Ascending aorta (tissue), 2 donors: ENCODE measurements at places on chromosomes 2 and 18. TPM values are rescaled to one million over a fixed set of nuclear protein-coding genes. Genes with fewer than 3 reads are reported as not detected.
A peak's percentile ranks its signal among the peaks of the same experiment; 100 is the strongest.

The SPEG gene
- 390 TPM for total RNA-seq

The STAT4 gene
- 0.85 TPM for total RNA-seq

The ITGB6 gene
- total RNA-seq, result not detected

The SERTAD2 gene
- 8.7 TPM for total RNA-seq

The CDH20 gene
- not detected for total RNA-seq

The MBOAT2 gene
- total RNA-seq, result 8.0 TPM

The RGPD4 gene
- not detected for total RNA-seq

The TCF23 gene
- not detected for total RNA-seq

The OTOS gene
- not detected for total RNA-seq

The ALPP gene
- total RNA-seq, result not detected

The DYNAP gene
- not detected for total RNA-seq

The INO80C gene
- 11.2 TPM for total RNA-seq

The CCBE1 gene
- total RNA-seq, result 0.32 TPM

The AQP4 gene
- not detected for total RNA-seq

The PARD3B gene
- total RNA-seq, result 9.5 TPM

GRCh38 chr2:164760179-164760578 is 81.4 kb downstream of the COBLL1 start:
- DNase-seq, result no peak

- no peak for DNase-seq
Measured at GRCh38 chr2:100416397-100416934, 1.0 kb downstream of the CHST10 start.

DNA sequence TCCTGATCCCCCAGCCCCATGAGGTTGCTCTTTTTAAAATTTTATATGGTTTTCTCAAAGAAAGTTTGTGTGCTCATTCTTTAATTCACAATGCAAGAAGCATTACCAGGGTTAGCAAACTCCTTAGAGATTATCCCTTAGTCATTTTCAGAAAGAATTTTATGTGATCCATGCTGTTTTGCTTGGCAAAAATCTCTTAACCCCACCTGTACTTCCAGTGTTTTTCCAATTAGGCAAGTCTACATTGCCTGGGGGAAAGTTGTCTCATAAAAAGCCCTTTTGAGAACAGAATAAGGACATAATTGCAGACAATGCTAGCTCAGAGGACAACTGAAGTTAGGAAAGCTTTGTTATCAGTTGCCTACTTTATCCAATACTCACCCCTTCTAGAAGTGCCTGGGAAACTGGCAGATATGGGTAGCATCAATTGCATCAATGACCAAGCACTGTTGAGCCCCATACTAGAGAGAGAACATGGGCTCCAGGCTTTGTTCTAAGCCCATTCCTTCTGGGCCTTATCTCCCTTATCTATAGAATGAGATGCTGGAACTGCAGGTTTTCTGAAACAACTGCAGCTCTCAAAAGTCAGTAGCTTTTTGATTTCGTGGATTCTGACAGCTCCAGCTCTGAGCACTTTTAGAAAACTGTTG is 265.9 kb upstream of the SPHKAP start:
- DNase-seq, result no peak

DNA sequence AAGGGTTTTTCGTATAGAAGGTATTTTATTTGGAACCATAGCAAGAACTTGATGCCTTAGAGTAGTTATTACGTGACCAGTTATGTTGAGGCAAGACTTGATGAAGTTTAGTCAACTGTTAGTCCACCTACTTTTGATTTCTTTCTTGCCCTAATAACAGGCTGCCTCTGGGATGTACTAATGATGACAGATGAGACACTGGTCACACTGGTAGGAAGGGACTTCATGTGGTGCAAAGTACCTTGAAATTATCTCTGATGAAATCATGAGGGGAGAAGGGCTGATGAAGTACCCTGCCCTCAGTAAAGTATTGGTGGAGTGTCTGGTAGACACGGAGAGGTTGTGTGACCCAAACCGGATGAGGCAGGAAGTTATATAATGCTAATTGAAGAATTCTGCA is 5.4 kb downstream of the DIS3L2 start:
- no peak for DNase-seq

DNA sequence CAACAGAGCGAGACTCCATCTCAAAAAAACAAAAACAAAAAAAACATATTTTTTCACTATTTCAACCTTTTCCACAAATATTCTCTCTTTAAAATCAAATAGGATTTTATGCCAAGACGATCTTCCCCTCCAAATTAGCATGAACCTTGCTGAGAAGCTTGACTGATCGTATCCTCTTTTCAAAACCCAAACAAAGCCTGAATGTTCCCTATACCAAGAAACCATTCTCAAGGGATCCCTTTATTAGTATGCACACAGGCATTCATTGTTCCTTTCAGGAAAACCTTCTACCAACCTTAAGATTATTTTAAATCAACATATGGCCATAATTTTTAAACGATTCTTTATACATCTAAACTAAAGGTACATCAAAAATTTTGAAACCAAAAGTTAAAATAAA is 6.3 kb downstream of the SPIRE1 start:
- no peak for DNase-seq

GRCh38 chr2:52934323-52934898 is 833.2 kb upstream of the CHAC2 start:
- no peak for DNase-seq

GRCh38 chr2:223865907-223866508 is 28.6 kb upstream of the AP1S3 start:
- no peak for DNase-seq

DNA sequence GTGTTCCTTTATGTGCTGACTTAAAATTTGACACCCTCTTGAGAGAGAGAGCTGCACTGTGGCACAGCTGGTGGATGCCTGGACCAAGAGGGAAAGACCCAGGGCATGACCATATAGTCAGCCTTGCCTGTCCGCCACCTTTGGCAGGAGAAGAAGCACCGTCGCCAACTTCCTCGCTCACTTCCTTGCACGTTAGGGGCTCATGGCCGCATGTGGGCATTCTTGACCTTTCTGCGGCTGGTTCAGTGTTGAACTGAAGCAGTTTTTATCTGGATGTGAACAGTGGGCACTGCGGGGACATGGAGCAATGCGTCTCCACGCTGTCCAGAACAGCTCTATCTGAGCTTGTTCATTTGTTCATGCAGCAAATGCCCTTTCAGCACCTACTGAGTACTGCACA is 66.9 kb downstream of the TRAPPC12 start:
- no peak for DNase-seq

DNA sequence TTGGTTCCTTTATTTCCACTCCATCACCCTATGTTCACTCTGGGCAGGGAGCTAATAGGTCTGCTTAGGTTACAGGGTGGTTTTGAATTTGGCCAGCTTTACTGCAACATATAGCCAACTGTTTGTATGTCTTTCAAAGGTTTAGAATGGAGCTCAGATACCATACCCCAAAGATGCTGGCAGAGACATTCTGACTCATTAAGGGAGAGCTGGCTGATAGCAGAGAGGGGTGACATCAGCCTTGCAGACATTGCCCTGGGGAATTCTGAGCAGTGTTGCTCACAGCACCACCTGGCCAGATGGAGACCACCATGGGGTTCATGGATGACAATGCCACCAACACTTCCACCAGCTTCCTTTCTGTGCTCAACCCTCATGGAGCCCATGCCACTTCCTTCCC is 2.1 kb downstream of the PROKR1 start:
- DNase-seq, result no peak

DNA sequence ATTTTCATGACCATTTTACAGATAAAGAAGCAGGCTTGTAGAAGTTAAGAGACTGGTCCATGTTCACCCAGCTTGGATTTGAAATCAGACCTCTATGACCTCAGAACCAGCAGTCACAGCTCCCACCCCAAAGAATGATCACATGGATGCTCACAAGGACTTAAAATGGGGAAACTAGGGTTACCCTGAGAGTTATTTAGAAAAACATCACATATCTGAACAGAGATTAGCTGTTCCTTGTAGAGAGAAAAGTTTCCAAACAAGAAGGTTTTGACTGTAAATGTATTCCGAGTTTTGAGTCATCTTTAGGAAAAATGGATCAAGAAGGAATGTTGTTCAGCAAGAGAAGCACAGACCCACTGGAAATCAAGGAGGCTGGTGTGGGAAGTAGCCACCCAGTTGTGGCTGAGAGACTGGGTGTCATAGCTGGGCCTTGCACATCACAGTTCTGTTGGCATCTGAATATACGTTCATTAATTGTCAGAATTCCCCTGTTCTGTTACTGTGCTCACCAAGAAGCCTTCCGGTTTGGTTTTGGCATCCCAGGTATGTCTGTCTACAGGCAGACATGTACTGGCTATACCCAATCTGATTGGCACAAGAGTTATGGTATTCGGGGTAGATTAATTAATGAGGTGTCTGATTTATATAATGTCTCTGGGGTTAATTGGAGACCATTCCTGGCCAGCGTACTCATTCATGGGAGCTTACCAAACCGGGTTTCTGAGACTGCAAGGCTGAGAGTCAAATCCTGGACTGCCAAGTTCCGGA is 371.8 kb upstream of the SLC14A2 start:
- DNase-seq, result no peak

DNA sequence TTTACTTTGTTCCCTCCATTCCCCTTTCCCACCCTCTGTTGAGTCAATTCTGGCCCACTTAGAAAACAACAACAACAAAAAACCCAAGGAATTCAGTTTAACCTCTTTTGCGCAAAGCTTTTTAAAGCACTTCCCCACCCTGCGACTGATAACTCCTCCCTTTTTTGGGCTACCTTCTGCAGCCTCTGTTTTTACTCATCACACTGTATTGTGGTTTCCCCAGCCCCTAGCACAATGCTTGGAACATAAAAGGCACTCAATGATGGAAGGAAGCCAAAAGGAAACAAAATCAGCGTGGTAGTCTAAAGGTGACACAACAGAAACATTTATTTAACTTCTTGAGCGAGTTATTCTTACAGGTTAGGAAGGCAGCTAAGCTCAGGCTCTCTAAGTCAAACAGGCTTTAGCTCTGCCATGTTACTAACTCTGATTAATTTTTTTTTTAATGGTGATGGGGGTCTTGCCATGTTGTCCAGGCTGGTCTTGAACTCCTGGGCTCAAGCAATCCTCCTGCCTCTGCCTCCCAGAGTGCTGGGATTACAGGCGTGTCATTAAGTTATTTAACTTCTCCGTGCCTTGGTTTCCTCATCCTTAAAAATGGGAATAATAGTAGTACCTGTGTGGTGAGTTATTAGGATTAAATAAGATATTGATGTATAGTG is 1.3 kb downstream of the CEP68 start:
- DNase-seq, result no peak

DNA sequence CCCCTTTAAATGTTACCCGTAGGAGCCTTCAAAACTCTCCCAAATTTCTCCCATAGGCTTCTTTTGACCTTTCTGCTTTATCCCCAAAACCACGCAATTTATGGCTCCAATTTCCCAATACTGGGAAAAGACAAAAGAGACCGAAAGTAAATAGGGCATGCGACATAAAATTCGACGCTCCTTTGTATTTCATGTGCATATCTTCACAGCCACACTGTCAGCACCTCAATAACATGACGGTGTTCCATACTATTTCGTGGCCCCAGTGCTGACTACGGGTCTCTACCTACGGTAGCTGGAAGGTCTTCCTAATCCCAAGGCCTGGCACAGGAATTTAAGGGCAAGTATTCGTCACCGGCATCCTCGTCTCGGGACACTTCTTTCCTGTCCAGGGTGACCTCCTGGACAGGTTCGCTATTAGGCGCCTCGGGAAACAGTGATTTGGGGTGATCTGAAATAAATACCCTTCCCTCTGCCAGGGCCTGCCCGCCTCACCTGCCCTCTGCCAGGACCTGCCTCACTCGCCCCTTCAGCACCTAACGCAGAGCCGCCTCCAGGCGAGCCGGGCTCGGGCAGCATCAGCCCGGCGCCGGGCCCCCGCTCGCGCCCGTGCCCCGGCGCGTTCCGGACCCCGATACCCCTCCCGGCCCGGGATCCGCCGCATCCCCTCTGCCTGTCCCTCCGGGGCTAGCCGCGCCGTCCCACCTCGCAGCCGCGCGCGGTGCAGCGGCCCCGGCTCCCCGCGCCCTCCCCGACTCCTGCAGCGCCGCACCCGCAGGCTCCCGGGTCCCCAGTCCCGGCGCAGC is 680 bp downstream of the DTNB start:
- DNase-seq, result peak; percentile 80

GRCh38 chr2:12261986-12262680 is 454.6 kb upstream of the TRIB2 start:
- DNase-seq, result no peak

DNA sequence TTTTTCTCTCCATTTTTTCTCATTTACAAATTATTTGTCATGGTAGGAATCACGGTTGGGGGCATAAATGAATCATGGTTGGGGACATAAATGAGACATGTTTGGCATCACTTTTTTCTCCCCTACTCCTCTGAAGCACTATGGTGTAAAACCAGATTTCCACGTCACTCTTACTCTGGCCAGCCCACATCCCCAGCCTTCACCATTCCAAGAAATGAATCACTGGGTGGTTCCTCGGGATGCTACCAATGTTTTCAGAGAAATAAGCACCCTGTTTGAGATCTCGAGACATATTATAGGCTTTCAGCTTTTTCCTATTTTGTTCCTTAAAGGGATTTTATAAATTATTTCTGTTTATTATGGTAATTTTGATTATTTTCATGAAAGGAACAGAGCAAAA is 155.0 kb upstream of the SLC8A1 start:
- DNase-seq, result no peak

DNA sequence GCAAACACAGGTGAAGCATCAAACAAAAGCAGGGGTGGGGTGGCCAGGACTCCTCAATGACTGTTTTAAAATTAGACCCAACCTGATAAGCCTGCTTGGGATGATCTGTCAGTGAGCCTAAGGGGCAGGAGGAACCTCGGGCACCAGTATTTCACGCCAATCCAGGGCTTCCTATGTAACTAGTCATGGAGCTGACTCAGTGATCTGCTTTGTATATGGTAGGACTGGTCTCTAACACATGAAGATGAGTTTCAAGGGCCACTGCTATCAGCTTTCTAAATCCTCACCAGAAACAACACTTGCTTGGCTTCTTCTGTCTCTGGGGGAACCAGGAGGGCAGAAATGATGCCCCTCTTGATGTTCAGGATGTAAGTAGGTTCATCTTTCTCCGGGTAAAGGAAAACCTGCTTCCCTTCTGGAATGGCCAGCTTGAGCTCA is 6.2 kb downstream of the APOB start:
- DNase-seq, result no peak

GRCh38 chr2:165699946-165700345 is 94.1 kb downstream of the GALNT3 start:
- no peak for DNase-seq

DNA sequence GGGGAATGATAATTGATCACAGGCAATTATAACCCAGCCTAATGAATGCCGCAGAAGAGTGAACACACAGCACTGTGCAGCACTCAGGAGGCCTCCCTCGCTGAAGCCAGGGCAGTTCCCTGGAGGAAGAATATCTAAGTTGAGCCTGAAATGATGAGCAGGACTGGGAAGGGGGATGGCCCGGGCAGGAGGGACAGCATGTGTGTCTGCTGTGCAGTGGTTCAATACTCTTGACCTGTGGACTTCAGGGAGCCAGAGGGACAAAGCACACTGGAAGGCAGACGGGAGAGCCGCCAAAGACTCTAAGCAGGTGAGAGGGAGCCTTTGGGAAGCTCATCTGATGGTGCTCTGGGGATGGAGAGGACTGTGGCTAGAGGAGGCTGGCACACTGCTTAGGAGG is 62.6 kb downstream of the ARHGEF4 start:
- no peak for DNase-seq
